Astrocyte (in vitro differentiated cells and primary cell): ENCODE measurements at places on chromosomes 3 and 15. TPM values are rescaled to one million over a fixed set of nuclear protein-coding genes. Genes with fewer than 3 reads are reported as not detected.

DNA sequence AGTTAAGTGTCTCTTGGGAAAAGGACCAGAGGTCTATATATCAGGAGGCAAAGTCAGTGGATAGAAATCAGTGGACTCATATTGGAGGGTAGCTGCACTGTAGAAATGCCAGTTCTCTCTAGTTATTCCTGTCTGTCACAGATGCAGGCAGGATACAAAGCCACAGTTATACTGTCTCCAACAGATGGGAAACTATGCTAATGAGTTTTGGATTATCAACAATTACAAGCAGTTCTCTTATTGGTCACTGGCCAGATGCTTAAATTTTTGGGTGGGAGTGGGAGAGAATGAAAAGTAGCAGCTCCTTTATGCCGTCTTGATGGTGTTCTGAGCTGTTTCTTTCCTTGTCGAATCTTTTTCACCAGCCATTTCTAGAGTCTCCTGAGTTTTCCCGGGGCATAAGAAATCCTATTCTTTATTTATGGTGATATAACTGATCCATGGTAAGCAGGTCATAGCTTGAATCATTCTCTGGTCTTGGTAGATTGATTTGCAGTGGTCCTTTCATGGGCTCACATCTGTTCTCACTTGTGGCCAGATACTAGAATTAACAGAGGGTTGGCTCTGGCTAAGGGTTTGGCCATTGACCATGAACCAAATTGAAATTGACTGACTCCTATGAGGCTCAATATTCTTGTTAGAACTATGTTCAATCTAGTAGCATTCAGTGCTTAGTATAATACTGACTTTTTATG, 44.6 kb upstream of the RBMS3 start:
- DNase-seq = no peak

GRCh38 chr15:46178138-46178537, 543.3 kb downstream of the SQOR start:
- DNase-seq = no peak

DNA sequence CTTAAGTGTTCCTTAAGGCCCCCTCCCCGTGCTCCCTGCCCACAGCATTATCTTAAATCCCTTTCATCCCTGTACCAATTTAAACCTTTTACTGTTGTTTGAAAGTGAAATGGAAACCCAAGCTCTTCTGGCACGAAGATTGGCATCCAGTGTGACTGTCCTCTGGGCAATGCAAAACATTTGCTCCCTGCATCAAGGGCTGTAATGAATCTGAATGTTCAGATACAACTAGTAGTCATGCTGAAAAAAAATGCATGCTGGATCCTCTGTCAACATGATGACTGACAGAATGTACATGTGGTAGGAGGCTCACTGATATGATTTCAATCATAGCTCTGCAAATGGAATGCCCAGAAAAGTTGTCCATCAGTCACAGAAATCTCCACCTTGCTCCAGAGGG, 8.1 kb upstream of the CDIN1 start:
- no peak for DNase-seq

- DNase-seq = no peak
Measured at GRCh38 chr3:99508191-99508590, 130.2 kb upstream of the COL8A1 start.

The MKRN2OS gene
- total RNA-seq = 0.25 TPM in 1 of 2 replicates, not detected in the other

DNA sequence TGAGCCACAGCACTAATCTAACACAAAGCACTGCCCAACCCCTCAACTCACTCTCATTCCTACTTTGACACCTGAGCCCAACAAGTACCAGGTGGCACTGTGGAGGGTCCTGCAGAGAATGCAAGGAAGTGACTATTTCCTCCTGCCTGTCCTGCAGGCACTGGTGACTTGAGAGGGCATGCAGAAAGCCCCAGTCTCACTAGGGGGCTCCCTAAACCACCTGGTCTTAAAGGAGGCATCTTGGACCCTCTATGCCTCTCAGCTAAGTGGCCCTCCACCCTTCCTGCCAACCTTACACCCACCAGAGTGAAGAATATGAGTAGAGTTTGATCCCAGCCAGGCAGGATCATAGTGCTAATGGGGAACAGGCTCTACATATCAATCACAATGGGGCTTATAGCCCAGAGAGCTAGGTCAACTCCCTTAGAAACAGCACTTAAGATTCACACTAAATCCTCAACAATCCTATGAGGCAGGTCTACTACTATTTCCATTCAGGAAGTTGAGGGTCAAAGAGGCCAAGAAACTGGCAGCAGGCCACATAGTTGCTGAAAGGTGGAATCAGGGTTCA, 15.2 kb downstream of the TRAIP start:
- no peak for DNase-seq

DNA sequence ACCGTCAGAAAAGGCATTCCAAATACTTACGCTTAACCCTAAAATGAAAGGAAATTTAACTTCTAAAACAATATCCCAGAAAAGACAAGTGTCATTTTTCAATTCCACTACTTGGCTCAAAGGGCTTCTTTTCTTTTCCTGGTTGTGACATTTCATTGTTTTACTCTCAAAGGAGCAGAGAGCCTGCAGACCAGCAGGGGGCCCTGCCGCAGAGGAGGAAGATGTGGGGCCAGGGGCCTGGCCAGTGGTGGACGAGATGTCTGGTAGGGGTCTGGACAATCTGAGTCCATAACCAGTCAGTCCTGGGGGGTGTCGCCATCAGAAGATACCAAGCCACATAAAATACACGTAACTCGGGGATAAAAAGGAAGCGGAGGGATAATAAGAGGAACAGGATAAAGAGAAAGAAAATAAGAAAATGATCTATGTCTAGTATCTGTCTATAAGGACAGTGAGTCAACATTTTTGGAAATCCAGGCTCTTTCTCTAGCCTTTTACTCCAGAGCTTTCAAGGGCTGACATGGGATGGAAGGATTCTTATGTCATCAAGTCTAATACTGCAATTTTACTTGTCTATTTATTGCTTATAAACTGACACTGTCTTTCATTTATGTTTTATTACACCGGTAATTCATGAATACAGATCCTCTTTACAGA, 54.2 kb upstream of the ARHGEF3 start:
- DNase-seq = no peak

The HRH1 gene
- total RNA-seq = 2.1 and 2.4 TPM in 2 replicates

The GOLGA8J gene
- total RNA-seq = 0.67 TPM in 1 of 2 replicates, not detected in the other

DNA sequence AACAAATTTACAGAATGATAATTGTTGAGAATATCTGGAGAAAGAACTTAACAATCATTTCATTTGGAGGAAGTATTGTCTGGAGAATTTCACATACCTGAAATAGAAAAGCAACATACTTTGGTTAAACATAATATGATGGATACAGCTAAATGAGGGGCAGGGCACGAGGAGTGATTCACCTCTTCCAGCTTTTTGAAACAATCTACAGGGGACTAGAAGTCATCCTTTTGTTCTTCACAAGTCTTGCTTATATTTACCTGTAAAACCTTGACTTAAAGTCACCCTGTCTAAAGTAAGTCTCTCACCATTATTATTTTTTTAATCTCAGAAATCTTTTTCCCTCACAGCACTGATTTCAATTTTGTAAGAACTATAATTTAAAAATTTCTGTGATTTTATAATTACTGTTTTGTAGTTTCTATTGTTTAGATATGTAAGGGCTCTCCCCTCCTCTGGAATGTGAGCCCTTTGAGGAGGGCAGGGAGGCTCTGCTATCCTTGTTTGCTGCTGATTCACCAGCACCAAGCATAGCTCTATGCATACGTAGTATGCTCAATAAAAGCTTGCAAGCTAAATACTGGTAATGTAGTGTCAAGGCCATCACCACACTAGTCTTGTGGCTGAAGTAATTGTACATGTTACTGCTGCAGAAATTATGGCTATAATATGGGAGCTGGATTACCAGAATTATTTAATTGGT, 193.9 kb upstream of the THRB start:
- peak; percentile 63 for DNase-seq

- no peak for DNase-seq
Measured at GRCh38 chr3:61964566-61964965, 403.2 kb downstream of the PTPRG start.

- peak; percentile 47 for DNase-seq
Measured at GRCh38 chr3:194687638-194688199, 2.0 kb downstream of the FAM43A start.

DNA sequence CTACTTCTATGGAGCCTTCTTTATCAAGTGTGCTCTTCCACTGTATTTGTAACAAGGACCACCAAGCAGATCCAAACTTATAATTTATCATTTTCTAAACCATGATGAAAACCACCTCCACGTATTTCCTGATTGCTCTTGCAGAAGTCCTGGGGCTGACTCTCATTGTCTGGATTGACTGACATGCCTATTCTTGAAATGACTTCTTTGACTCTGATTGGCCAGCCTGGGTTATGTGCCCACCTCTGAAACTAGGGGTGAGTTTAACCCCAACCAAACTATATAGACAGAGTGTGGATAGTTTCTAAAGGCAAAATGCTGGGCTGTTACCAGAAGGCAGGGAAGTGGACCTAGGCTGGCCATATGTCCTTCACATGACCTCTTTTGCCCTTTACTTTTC, 12.7 kb downstream of the TMPRSS7 start:
- no peak for DNase-seq

GRCh38 chr3:67067251-67067650, 69.1 kb downstream of the KBTBD8 start:
- DNase-seq = no peak

- DNase-seq = no peak
Measured at GRCh38 chr3:72812201-72812600, 36.0 kb downstream of the SHQ1 start.

DNA sequence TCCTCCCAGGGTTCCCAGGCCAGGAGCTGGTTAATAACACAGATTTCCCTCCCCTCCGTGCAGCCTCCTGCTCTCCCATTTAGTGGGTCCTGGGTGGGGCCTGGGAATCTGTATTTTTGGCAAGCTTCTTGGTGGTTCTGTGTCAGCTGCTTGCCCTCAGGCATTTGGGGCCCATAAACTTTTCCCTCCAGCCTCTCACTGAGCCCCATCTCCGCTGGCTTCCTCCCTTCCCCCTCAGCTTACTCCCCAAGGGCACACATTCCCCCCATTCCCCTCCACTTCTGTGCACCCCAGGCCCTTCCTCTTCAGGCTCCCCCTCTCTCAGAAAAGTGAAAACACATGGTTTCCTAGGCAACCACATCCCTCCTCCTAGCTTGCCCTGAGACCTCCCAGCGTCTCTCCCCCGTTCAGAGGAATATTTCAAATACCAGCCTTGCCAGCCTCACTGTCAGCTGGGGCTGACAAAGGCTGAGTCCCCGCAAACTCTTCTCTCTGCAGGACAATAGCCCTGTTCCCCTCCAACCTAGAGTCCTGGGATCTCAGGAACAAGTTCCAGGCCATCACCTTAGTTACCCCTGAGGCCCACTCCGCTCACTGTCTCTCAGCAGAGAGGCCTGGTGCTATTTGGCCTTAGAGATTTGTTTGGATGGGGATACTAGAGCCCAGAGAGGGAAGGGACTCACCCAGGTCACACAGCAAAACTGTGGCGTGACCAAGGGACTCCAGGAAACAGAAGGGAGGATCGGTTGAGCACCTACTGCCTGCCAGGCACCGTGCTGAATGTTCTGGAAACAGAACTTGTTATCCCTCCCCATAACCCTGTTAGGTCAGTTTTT, 44.6 kb upstream of the SMAD6 start:
- no peak for DNase-seq

GRCh38 chr15:74134387-74135027, 4.1 kb downstream of the ISLR2 start:
- DNase-seq = no peak

DNA sequence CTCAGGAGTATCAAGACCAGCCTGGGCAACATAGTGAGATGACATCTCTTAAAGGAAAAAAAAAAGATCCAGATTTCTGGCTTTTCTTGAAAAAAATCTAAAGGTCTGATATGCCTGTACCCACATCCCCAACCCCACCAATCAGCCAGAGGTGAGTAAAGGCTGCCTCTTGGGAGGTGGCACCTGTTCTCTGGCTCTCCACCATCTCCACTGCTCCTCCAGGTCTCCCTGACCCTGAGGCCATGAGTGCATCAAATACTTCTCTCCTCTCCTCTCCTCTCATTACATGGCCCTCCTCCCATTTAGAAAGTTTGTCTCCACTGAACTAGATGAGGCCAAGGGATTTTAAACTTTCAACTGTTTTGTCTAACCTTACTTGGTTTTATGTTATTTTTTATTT, 5.2 kb downstream of the SIAH2 start:
- DNase-seq = no peak

The CCDC39 gene
- total RNA-seq = not detected in 2 replicates

- DNase-seq = no peak
Measured at GRCh38 chr3:129571605-129572547, 28.9 kb downstream of the H1-8 start.

DNA sequence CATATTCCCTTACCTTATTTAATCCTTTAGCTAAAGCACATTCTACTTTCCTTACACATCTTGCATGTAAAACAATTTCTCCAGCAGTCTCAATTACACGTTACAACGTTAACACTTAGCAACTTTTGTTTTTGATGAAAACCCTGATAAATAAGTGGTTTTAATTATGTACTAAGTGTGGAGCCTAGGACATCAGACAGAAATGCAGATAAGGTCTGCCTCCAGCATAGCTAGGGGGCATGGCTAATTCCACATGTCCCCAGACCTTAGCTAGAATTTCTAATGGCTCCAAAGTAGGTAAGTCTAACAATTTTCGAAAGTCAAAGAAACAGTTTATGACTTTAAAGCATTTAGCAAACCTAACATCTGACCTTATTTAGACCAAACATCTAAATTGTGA, 77.4 kb upstream of the TERB2 start:
- DNase-seq = no peak

The ZNF660 gene
- total RNA-seq = 5.5 and 6.7 TPM in 2 replicates

DNA sequence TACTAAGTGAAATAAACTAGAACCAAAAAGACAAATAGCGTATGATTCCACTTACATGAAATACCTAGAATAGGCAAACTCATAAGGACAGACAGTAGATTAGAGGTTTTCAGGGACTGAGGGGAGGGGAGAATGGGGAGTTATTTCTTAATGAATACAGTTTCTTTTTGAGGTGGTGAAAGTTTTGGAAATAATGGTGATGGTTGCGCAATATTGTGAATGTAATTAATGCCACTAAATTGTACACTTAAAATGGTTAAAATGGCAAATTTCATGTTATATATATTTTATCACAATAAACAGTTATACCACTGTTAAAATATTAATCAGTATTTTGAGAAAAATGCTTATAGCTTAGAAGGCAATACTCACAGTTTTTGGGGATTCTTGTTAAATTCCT, 11.0 kb downstream of the UBE2E1 start:
- DNase-seq = no peak

GRCh38 chr3:134279466-134279865, 28.8 kb upstream of the RYK start:
- peak; percentile 39 for DNase-seq

DNA sequence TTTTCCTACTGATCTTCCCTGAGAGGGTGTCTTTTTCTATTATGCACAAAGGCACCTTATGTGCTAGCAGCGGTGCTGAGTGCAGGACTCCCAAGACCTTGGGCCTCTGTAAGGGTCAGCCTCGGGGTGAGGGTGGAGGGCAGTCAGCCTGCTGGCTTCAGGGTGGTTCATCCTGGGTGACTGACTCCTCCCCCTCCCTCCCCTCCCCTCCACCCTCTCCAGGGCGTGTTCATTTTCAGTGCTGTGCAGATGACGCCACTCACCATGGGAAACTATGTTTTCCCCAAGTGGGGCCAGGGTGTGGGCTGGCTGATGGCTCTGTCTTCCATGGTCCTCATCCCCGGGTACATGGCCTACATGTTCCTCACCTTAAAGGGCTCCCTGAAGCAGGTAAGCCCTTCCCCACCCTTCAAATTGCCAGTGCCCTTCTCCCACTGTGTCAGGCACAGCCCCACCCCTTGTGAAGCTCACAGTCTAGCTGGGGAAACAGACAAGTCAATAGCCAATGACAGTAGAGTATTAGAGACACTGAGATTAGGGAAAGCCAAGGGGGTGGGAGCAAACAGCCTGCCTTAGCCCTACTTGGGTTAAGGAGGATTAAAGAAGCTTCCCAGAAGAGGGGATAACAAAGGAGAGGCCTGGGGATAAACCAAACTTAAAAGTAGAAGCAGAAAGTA, 41.9 kb downstream of the SLC6A1 start:
- DNase-seq = no peak
